ENCODE measurements at places on chromosomes 2 and 18. TPM values are rescaled to one million over a fixed set of nuclear protein-coding genes. Genes with fewer than 3 reads are reported as not detected.

GRCh38 chr18:5604778-5605177, 61.0 kb upstream of the EPB41L3 start:
- H3K36me3 ChIP-seq = no peaks in the 10 kb centered on the region
- no peaks in the 10 kb centered on the region for H3K27me3 ChIP-seq
- DNase-seq = no peak
- H3K4me1 ChIP-seq = no peaks in the 10 kb centered on the region

- no peak overlapping the region for H3K4me3 ChIP-seq
- H3K36me3 ChIP-seq = no peaks in the 10 kb centered on the region
- no peaks in the 10 kb centered on the region for H3K27me3 ChIP-seq
- DNase-seq = no peak
- no peak overlapping the region for H3K27ac ChIP-seq
These were observed 8.3 kb upstream of the KLF11 start for GRCh38 chr2:10035053-10035422.

DNA sequence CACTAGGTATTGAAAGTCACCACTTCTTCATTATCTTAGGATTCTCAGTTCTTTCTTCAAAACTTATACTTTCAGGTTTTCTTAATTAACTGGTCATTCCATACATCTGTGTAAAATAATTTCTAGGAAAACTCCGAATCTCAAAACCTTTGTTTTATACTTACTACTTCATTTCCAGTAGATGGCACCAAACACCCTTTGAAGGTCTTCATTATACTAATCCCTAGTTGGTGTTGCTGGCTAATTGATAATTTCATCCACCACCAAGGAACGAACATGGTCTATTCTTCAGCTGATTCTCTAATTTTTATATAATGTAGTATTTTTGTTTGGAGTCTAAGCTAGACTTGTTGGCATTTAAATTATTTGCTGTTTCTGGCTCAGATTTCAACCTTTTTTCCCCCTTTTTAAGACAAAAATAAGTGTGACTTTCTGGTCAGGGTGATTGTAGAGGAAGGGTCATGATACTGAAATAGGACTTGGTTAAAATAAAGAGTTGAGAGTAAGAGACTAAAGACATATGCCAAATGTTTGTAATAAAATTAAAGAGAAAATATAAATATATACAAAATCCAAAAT, 2.8 kb upstream of the MXD1 start:
- H3K36me3 ChIP-seq = peaks cover 13% of the 10 kb centered on the region
- peaks cover 5% of the 10 kb centered on the region for H3K4me1 ChIP-seq
- DNase-seq = peak; percentile 39
- no peak overlapping the region for H3K4me3 ChIP-seq
- no peak overlapping the region for H3K27ac ChIP-seq

- no peaks in the 10 kb centered on the region for H3K27me3 ChIP-seq
- H3K4me1 ChIP-seq = peaks cover 18% of the 10 kb centered on the region
- DNase-seq = no peak
- H3K4me3 ChIP-seq = no peak overlapping the region
- H3K36me3 ChIP-seq = no peaks in the 10 kb centered on the region
- H3K27ac ChIP-seq = no peak overlapping the region
These were observed 103.2 kb downstream of the TCF4 start for GRCh38 chr18:55484773-55485172.

DNA sequence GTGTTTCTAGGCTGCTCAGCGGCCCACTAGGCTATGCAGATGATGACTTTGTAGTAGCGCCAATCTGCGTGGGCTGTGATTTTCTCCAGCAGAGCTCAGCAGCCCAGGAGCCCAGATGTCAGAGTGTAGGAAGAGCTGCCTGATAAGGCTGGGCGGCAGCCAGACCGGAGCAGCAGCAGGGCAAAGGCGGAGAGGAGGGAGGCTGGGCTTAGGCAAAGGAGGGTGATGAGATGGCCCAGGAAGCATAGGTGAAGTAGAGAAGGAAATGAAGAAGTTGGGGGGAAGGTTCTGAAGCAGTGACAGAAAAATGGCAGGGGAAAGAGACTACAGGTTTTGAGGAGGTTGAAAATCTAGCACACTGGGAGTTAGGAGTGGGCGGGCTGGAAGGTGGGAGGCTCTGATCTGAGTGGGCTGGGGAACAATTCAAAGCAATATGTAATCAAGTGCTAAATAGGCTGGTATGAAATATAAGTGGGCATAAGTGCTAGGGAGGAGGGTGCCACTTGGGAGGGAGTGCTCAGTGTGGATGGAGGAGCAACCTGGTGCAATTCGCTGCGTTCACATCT, 50.6 kb upstream of the STPG4 start:
- H3K4me3 ChIP-seq = no peak overlapping the region
- H3K27ac ChIP-seq = no peak overlapping the region
- H3K27me3 ChIP-seq = no peaks in the 10 kb centered on the region
- H3K4me1 ChIP-seq = peaks cover 28% of the 10 kb centered on the region
- peak; percentile 73 for DNase-seq

DNA sequence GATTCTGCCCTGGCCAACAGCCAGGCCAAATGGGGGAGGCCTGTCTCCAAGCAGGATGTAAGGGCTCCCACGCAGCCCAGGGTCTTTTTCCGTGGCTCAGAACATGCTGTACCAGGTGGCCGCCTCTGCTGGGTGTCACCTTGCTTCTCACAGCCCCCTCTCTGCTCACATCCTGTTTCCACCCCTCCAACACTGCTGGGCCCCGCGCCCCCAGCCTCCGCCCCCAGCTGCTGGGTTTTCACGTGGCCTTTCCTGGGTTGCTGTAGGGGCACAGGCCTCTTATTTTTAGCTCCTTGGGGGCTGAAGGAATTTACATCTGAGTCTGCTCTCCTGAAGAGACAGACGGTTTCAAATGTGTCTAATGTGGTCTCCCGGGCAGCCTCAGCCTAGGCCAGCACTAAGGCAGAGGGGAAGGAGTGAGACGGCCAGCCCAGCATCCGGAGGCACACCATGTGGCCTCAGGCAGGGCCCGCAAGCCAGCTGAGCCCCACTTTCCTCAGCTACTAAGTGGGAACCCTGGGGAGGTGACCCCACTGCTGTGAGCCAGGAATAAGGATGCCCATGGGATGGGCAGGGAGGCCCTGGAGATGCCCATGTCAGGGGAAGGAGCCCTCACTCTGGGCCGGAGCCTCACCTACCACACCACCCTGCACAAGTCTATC, 18.7 kb upstream of the DUSP2 start:
- H3K4me3 ChIP-seq = no peak overlapping the region
- DNase-seq = no peak
- no peak overlapping the region for H3K27ac ChIP-seq

DNA sequence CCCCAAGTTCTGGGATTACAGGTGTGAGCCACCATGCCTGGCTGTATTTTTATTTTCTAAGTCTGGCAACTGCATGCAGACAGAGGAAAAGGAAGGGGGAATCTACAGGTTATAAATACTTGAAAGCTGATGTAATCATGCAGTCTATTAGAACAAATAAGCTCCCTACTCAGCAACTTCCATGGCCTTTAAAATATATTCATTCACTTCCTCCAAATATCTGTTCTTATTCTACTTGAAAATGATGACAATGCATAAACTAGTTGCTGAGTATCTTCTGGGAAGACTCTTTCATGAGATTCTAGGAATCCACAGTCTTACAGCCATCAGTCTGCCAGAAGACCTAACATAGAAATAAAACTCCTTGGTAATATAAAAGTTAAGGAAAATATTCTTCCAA, 66.9 kb upstream of the NCKAP5 start:
- DNase-seq = no peak
- H3K27me3 ChIP-seq = no peaks in the 10 kb centered on the region
- H3K4me1 ChIP-seq = peaks cover 7% of the 10 kb centered on the region
- H3K36me3 ChIP-seq = no peaks in the 10 kb centered on the region

DNA sequence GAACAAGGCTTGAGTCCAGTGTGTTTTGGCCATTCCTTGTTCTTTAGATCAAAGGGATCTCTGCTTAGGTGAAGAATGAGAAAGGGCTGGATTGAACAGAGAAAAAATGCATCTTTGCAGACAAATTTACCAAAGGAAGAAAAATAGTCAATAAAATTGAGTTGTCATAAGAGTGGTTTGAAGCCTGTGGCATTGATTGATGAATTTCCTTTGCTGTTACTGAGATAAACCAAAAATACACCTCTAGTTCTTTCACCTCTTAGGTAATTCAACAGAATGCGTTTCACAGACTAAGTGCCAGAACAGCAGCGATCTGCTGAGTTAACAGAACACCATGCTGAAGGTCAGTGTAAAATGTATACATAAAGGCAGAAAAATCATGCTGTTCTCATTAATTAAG, 96.8 kb downstream of the SPHKAP start:
- DNase-seq = no peak
- H3K4me3 ChIP-seq = no peak overlapping the region
- H3K36me3 ChIP-seq = no peaks in the 10 kb centered on the region
- no peaks in the 10 kb centered on the region for H3K27me3 ChIP-seq
- H3K27ac ChIP-seq = no peak overlapping the region

- H3K4me3 ChIP-seq = no peak overlapping the region
- no peaks in the 10 kb centered on the region for H3K27me3 ChIP-seq
- H3K36me3 ChIP-seq = no peaks in the 10 kb centered on the region
- DNase-seq = peak; percentile 5
These were observed 58.4 kb downstream of the RABL2A start for GRCh38 chr2:113685471-113685870.

DNA sequence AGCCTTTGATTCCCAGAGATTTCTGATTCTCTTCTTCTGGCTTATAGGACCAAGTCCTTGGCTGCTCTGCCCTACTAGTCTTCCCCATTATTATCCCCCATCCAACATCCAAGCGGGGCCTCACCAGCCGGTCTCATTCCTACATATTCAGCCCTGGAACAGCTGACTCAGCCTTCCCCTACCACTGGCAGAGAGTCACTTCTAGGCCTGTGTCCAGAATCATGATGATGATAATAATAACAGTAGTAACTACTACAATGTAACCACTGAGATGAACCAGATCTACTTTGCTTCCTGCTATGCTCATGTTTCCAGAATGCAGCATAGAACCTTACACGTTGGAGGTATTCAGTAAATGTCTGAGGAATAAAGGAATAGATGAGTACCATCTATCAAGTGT, 295.2 kb downstream of the SRBD1 start:
- no peak overlapping the region for H3K4me3 ChIP-seq
- H3K4me1 ChIP-seq = peaks cover 14% of the 10 kb centered on the region
- no peaks in the 10 kb centered on the region for H3K36me3 ChIP-seq
- no peaks in the 10 kb centered on the region for H3K27me3 ChIP-seq
- DNase-seq = peak; percentile 83

GRCh38 chr2:35963357-35963756, 392.2 kb upstream of the CRIM1 start:
- H3K36me3 ChIP-seq = no peaks in the 10 kb centered on the region
- H3K27me3 ChIP-seq = no peaks in the 10 kb centered on the region
- no peak for DNase-seq
- no peak overlapping the region for H3K27ac ChIP-seq
- H3K4me3 ChIP-seq = no peak overlapping the region

DNA sequence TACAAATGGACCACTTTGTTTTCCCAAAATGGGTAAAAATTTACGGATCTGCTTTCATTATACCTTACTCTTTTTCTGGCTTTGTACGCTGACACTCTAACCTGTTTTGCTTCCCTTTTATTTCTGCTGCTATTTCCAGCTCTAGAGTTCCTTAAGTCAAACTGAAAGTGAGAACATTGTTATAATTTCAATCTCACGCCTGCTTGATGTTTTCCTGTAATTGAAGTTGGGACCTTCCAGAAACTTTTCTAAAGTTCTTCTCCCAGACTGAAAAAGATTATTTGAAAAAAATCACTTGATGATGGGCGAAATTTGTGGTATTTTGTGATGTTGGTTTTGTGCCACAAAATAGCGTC, 1.8 kb downstream of the GLS start:
- H3K36me3 ChIP-seq = peaks cover 7% of the 10 kb centered on the region
- no peak for DNase-seq
- H3K27ac ChIP-seq = peak overlapping the region; percentile 83
- peak overlapping the region; percentile 93 for H3K4me3 ChIP-seq

DNA sequence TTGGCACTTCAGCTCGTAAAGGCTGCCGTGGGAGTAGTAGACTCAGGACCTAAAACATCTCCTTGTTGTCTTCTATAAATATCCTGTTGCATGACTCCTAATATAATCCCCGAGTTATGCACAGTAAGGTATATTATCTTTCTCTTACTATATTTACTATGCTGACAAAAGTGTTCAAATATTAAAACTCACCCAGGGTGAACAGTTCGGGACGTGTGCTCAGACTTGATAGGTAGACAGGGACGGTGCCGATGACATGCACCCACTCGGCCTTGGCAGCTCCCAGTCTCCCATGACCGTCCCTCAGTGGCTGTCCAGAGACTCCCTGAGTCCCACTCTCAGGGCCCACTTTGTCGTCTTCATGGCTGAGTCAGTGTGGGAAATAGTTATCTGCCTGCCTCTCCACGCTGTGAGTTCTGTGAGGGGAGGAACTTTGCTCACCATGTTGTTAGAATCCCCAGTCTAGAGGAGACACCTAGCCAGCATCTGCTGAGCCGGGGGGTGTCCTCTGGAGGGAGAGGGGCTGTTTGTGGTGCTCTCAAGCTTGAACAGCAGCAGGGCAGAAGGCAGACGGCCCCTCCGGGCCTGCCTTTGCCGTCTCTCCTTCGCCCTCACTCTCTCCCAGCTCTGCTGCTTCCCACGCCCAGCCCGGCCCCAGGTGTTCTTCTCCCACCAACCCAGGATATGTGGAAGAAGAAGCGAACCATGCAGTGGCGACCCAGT, 75.0 kb downstream of the DGKD start:
- H3K4me1 ChIP-seq = peaks cover 4% of the 10 kb centered on the region
- no peak overlapping the region for H3K4me3 ChIP-seq
- H3K36me3 ChIP-seq = no peaks in the 10 kb centered on the region
- H3K27me3 ChIP-seq = no peaks in the 10 kb centered on the region
- H3K27ac ChIP-seq = no peak overlapping the region
- DNase-seq = no peak

DNA sequence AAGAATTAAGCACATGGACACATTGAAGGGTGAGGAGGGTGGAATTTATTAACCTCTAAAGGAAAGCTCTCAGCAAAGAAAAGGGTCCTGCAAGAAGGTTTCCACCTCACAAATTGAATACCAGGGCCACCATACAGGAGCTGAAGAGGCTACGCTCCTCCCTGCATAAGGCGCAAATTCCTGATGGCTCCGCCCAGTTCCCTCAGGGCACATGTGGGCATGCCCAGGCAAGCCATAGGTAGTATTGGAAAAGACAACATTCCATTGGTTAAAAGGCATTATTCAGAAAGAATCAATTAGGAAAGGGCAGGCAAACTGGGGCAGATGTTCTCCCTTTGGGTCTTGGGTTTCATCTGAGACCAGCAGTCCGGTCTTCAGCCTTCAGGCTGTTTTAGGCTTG, 161.2 kb downstream of the PTPRM start:
- no peak overlapping the region for H3K4me3 ChIP-seq
- no peak for DNase-seq
- no peaks in the 10 kb centered on the region for H3K36me3 ChIP-seq
- no peaks in the 10 kb centered on the region for H3K4me1 ChIP-seq

DNA sequence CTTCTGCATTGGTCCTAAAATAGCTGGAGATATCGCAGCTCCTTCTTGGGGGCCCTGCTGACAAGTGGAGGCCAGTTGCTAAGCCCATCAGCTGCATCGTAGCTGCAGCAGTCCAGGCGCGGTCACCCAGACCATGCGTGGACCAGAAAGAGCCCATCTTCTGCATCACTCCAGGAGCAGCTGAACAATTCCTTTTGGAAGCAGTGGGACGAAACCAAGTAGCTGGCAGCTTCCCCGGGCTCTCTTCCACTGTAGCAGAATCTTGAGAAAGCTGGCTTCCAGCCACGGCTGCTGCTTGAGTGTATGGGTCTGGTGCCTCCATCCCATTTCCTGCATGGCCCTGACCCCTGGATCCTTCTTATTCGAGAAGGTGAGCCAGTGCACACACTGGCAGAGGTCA, 22.2 kb upstream of the CAB39 start:
- H3K27me3 ChIP-seq = no peaks in the 10 kb centered on the region
- peaks cover 26% of the 10 kb centered on the region for H3K4me1 ChIP-seq
- DNase-seq = peak; percentile 76

The MAP2 gene
- 15.9 TPM for total RNA-seq

The BMP10 gene
- total RNA-seq = not detected

The SLC30A3 gene
- 0.16 TPM for total RNA-seq

The STAT4 gene
- total RNA-seq = 1.6 TPM

The SOX11 gene
- total RNA-seq = 19.2 TPM

The KCNG2 gene
- 0.16 TPM for total RNA-seq

The ANKRD30B gene
- not detected for total RNA-seq
